NK-92 treated with Interleukin-12 subunit alpha and Interleukin-12 subunit beta, amount 100 ng/mL, for 24 hours (cell line): ENCODE measurements at places on chromosomes 2 and 18.

GRCh38 chr18:77113361-77114151 lies 19.0 kb downstream of the MBP start:
- no peak for DNase-seq

DNA sequence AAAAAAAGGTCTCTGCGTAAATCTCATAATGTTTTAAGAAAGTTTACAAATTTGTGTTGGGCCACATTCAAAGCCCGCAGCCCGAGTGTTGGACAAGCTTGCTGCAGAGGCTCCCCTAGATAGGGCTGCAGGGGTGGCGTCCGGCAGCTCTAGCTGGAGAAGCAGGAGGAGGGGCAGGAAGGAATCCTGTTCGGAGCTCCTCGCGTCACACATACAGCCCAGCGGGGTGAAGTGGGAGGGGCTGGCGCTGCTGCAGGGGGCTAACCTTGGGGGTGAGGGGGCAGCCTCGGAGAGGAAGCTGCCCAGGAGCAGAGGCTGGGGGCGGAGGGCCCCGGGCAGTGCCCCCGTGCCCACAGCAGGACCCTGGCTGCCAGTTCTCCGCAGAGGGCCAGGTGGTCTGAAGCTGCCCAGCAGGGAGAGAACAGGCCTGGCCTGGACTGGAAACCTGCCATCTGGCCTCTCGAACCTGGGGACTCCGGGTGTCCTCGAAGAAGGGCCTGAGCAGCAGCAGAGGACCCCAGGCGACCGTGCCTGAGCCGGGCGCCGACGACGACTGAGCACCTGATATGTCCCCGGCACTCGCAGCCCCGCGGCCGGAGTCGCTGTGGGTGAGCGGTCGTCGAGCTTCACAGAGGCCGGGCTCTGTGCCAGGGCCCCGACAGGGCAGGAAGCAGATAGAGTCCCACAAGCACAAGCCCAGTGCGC lies 2.6 kb upstream of the GPR35 start:
- DNase-seq, result no peak

- DNase-seq, result no peak
Observed at GRCh38 chr2:198036029-198036879, 231.9 kb downstream of the PLCL1 start.

DNA sequence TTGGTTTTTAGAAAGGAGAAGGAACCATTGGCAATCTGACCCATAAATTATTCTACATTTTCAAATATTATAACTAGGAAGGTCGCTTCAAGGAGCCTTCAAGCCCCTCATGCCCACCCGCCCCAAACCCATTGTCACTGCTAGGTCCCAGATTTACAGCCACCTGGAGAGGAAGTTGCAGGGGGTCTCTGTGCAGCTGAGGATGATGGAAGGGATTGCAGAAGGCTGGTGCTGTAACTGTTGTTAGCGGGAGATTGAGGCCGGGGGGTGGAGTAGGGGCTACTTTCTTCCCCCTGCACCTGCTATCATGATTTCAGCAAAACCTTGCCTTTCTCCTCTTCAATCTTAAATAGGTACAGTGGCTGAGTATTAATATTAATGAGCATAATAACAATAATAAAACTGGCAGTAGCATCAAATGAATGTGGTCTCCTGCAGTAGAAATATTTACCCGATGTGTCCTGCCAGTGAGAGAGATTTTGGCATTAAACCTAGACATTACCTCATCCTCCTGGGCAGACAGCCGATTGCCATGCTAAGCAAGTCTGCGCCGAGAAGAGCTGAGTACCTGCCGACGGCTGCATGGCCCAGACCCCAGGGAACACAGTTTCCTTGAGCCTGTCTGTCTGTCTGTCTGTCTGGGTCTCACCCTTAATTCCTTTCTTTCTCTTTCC lies 225.4 kb downstream of the FAM210A start:
- DNase-seq, result no peak

DNA sequence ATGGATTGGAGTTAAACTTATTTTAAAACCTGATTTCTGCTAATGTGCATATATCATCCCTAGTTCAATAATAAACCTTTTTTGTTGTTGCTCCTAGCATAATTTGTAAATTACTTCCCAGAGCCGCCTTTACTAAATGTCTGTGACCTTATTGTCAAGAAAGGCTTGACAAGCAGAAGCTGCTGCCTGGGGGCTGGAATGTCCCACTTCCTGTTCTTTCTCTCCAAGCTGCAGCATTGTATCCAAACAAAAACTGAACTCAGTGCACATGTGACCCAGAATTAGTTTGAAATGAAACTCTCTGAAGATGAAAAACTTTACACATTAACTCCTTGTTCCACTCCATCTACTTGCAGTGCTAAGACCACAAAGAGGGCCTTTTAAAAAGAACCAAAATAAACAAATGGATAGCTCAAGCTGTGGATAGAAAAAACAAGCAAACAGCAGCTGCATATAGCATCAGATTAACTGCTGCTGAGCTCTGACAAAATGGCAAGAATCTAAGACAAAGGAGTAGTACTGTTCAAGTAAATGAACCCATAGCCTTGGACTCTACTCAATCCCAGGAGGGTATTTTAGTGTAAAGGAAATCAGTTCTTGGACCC lies 99.8 kb upstream of the NEUROD1 start:
- DNase-seq, result no peak
